ENCODE measurements at places on chromosomes 3 and 15.

DNA sequence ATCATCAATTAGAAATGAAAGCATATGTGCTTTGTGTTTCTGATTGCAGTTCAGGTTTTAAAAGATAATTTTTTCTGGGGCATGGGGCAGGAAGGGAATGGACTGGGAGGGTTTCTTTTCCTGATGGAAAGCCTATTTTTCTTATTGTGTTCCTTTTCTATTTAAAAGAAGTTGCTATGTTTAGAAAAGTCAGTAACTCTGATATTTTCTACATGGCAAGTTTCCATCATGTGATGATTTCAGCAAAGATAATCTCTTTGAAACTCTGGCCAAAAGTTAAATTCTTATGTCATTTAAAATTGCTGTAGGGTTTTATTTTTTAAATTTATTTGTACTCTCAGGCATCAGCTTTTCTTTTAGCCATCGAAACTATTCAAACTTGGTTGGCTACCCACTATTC is 601.2 kb downstream of the FOXP1 start:
- no peak for DNase-seq

GRCh38 chr3:50616770-50617095 is 218 bp upstream of the MAPKAPK3 start:
- peak; percentile 98 for DNase-seq

DNA sequence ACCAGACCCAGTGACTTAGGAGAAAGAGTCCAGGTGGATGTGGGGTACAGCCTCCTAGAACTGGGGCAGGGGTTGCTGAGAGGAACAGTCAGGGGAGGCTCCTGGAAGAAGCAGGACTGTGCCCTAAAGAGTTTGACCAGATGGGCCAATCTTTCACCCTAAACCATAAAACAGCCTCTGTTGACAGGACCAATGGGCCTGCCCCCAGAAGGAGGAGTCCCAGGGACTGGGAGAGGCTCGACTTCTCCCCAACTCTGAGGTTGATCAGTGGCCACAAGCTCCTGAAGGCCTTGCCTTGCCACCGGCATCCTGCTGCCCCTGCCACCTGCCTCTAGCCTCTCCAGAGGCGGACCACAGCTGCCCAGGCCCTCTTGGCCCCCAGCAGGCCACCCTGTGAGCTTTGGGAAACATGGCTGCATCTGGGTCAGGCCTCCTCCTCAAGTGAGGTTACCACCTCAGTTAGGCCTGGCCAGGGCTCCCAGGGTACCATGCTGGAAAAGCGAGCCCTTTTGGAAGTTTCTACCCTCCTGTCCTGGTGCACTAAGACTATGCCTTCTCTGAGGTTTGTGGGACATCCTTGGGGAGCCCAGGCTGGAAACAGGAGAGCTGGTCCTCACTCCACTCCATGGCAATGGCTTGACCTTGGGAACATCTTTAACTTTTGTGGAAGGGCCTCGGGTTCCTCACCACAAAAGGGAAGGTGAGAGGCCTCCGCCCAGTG is 2.8 kb downstream of the VIPR1 start:
- DNase-seq, result peak; percentile 61

GRCh38 chr15:38559131-38559530 is 5.5 kb downstream of the RASGRP1 start:
- no peak for DNase-seq

DNA sequence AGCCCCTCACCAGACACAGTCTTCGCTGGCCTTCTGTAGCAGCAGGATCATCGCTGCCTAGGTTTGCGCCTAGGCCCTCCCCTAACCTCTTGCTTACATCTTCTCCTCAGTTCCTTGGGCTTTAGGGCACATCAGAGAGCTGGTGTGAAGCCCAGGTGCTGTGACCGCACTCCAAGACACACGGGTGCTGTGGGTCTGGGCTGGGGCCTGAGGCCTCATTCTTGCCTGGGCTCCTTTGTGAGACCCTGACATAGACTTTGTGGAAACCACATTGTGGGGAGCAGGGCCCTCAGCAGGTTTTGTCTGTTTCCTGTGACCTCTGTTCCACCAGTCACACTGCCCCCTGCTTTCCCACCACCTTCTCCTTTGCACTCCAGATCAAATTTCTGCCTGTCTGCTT is 8.0 kb downstream of the AMIGO3 start:
- DNase-seq, result peak; percentile 45

GRCh38 chr15:65208647-65209046 is 2.6 kb downstream of the CILP start:
- DNase-seq, result no peak

DNA sequence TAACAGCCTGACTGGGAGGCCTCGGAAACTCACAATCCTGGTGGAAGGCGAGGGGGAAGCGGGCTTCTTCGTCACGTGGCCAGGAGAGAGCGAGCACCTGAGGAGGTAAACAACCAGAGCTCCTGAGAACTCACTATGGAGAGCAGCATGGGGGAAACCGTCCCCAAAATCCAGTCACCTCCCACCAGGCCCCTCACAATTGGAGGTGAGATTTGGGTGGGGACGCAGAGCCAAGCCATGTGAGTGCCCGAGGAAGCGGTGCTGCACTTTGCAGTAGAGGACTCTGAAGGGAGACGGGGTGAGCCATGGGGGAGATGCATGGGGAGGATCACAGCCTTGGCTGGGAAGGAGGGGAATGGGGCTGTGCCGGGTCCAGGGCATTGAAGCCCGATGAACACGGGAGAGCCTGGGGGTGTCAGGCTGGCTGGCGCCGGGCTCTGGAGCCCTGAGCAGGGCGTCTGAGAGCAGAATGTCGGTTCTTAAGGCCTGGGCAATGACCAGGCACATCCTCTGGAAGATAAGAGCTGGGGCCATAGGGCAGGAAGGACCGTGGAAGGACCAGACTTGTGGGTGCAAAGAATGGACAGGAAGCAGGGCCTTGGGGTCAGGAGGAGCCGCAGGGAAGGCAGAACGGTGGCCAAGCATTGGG is 117.7 kb downstream of the GABRG3 start:
- DNase-seq, result no peak

DNA sequence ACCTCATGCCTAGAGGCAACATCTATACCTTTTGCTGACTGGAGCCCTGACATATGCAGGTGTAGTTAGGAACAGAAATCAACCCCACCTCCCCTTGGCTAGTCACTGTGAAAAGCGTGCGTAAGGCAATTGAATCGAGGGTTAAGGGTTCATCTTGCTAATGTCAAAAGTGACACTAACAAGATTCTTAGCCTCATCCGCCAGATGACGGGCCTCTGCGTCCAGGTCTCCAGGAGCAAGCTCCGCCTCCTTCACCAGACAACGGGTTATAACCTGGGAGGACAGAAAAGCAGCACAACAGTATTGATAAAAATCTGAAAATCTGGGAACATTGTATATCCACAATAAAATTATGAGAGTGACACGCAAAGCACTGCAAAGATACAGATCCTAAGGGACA is 4.7 kb downstream of the SELENOS start:
- no peak for DNase-seq

- DNase-seq, result no peak
Measured at GRCh38 chr3:19070325-19070724, 78.0 kb upstream of the KCNH8 start.

DNA sequence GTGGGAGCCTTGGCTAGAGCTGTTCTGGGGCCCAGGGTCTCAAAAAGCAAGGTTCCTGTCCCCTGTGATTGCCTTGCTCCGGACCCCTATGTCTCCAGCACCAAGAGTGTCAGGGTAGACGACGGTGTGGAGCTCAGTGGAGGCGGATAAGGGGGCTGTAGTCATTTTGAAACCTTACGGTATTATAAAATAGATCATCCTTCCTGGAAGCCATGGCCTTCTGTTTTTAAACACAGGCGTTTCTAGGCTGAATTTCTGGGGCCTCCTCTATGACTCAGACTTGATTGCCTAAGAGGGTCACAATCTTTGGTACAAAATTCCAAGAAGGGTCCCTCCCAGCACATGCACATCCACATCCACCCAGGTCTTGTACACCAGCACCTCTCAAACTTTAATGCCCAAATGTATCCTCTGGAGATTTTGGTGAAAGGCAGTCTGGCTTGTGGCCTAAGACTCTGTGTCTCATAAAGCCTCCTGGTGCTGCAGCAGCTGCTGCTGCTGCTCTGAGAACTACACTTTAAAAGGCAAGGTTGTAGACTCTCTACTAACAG is 70.5 kb upstream of the XCR1 start:
- no peak for DNase-seq

DNA sequence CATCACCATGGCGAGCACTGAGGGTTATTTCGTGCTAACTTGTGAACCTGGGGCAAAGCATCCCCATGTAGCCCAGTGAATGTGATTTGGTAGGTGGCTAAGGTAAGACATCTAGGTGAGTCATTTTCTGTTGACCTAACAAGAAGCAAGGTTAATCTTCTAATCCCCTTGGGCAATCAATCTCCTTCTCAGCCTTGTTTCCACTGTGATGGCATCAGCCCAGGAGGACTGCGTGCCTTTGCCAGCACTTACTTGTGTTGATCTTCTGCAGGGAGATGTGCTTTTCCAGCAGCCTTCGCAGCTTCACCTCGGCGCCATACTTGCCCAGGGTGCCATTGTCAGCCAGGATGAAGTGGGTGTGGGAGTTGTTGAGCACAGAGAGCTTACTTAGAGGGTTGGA is 35.7 kb downstream of the TRPM1 start:
- no peak for DNase-seq

Data from posterior vena cava (tissue), 2 donors.